Aortic smooth muscle cell (primary cell): ENCODE measurements at places on chromosomes 6 and 20. TPM values are rescaled to one million over a fixed set of nuclear protein-coding genes. Genes with fewer than 3 reads are reported as not detected.

The HSPA12B gene
- total RNA-seq, result 0.31 and 0.53 TPM in 2 replicates

The PKIB gene
- 0.19 and 0.40 TPM in 2 replicates for total RNA-seq

The MUCL3 gene
- not detected in 2 replicates for total RNA-seq

The TXLNB gene
- total RNA-seq, result 0.13 and 0.19 TPM in 2 replicates

The LIN28B gene
- total RNA-seq, result not detected in 2 replicates

The IRF4 gene
- under 0.01 TPM in 1 of 2 replicates, not detected in the other for total RNA-seq

The APOM gene
- 1.5 and 1.8 TPM in 2 replicates for total RNA-seq

The CAGE1 gene
- 0.06 and 0.13 TPM in 2 replicates for total RNA-seq

The SLC17A3 gene
- total RNA-seq, result not detected in 2 replicates

The VWA7 gene
- total RNA-seq, result 0.13 and 0.19 TPM in 2 replicates

The HTR1E gene
- total RNA-seq, result not detected in 2 replicates

The NFATC2 gene
- 0.26 and 0.37 TPM in 2 replicates for total RNA-seq

The GRM1 gene
- total RNA-seq, result 0.06 and 0.13 TPM in 2 replicates

The ABHD16B gene
- total RNA-seq, result not detected in 2 replicates

The DPPA5 gene
- total RNA-seq, result not detected in 2 replicates
